ENCODE measurements at places on chromosomes 11 and 22.

- DNase-seq, result peak; percentile 7
Measured at GRCh38 chr11:94602430-94603372, 35.5 kb downstream of the PIWIL4 start.

DNA sequence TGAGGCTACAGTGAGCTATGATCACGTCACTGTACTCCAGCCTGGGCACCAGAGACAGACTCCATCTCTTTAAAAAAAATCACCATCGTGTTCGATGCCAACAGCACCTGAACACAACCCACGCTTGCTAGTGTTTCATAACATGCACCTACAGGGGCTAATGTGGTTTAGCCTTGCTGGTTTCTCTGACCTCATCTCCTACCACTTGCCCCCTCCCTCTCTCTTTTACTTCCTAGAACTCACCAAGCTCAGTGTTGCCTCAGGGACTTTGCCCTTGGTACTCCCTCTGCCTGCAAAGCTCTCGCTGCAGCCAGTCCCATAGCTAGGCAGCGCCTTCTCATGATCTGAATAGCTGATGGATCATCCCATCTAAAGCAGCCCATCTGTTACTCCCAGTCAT, 99.8 kb downstream of the FBXO7 start:
- DNase-seq, result no peak

DNA sequence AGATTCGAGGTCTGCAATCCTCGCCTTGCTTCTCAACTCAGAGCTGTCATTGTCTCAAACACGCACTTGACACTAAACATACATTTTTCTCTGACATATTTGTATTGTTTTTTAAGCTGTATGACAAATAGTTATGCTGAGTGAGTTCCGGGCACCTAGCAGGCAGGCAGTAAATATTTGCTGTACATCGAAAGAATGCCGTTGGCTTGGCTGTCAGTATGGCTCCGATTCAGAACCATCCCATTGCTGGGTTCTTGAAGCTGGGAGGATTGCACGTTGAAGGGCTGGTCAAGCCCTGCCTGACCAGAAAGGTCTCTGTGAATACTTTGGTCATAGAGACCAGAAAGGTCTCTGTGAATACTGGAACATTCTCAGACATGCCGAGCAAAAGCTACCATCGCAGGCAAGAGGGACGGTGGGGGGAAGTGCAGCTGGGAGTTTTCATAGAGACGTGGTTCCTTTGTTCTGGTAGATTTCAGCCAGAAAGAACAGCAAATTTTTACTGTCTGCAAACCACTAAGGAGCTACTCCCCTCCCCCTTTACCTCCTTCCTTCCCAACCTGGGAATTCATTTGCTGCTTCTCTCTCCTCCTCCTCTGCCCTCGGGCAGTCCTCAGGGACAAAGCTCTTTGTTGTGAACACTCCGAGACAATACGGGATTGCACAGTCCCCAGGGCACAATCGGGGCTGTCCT, 202.2 kb upstream of the SORL1-AS1 start:
- no peak for DNase-seq

DNA sequence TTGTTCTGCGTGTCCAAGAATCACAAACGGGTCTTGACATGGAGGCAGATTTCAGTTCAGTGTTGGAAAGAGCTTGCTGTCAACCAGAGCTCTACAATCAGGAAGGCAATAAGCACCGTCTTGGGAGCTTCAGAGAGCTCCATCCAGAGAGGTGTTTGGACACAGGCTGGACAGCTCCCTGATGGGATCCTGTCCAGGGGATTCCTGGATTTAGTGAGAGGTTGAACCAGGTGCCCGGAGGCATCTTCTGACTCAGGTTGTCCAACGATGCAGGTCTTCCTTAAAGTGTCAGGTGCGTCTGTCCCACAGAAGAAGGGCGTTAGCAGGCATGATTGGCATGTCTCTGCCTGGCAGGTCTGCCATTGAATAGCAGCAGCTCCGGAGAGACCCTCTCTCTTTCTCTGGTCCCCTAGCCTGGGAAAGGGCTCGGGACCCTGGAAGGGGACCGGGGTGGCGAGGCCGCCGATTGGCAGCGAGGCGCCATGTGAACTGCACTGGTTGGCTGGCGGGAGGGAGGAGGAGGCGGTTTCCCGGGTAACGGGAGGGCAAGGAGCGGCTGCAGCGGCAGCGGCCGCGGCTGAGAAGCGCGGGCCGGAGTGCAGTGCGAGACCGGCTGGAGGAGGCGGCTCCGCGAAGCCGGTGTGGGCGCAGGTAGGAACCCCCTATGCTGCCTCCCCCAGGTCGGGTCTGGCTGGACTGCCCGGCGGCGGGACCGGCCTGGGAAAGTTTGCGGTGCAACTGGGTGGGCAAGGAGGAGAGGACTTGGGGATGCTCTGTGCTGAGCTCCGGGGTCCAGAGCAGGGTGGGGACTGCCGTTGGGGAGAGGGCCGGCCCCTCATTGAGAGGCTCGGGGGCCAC, 104.1 kb upstream of the E2F8 start:
- peak; percentile 26 for DNase-seq

- no peak for DNase-seq
Measured at GRCh38 chr11:4862447-4863236, 13.6 kb upstream of the OR51S1 start.

- no peak for DNase-seq
Measured at GRCh38 chr22:19904174-19904856, 37.3 kb upstream of the COMT start.

DNA sequence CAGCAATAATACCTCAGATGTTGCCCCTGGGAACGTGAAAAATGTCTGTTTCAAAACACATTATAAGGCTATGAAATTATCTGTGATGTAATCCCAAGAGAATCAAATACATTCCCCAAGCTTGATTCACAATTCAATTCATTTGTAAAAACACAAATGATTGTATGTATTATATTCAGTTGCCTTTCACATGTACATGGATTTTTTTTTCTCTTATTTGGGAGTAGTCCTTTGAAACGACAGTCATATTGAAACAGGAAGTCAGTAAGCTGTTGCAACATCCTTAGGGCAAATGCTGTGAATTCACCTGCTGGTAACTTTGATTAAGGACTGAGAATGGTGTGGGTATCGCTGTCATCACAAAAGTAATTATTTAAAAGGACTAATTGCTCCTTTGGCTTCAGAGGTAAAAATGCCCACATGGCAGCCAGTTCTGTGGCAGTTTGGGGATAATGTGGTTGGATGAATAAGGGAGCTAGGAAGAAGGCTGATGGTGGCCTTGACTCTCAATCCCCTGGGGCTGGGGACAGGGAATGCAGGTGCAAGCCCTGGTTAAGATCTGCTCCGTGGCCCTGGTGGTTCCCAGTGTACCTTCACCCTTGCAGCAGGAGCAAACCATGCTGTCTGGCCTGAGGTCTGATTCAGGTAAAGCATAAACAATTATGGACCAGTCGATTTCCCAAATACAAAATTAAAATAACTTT, 13.2 kb downstream of the EHF start:
- DNase-seq, result no peak

GRCh38 chr11:31797190-31798056, 13.7 kb downstream of the PAX6 start:
- DNase-seq, result no peak

- no peak for DNase-seq
Measured at GRCh38 chr22:46085828-46086576, 64.3 kb upstream of the PPARA start.

GRCh38 chr11:118060081-118060661, 16.7 kb upstream of the TMPRSS4 start:
- no peak for DNase-seq

DNA sequence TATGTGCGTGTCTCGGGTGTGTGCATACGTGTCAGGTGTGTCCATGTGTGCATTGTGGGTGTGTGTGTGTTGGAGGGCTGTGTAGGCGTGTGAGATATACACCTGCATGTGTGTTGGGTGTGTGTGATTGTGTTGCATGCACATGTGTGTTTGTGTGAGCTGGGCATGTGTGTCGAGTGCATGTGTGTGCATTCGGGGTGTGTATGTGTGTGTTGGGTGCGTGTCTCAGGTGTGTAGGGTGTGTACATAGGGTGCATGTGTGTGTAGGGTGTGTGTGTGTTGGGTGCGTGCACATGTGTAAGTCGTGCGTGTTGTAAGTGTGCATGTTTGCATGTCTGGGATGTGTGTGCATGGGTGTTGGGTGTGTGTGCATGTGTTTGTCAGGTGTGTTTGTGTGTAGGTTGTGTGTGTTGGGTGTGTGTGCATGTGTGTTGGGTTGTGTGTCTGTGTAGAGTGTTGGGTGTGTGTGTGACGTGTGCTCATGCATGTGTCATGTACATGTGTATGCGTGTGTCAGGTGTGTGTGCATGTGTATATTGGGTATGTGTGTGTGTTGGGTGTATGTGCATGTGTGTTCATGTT, 4.1 kb downstream of the MUC6 start:
- no peak for DNase-seq

GRCh38 chr11:36156817-36157519, 132.3 kb downstream of the COMMD9 start:
- no peak for DNase-seq

- no peak for DNase-seq
Measured at GRCh38 chr22:32832174-32832573, 30.7 kb downstream of the TIMP3 start.

- DNase-seq, result no peak
Measured at GRCh38 chr11:73969991-73970800, 12.4 kb downstream of the UCP2 start.

- no peak for DNase-seq
Measured at GRCh38 chr22:26485013-26485412, 1.3 kb downstream of the SRRD start.

- no peak for DNase-seq
Measured at GRCh38 chr11:126310992-126311310, 7.1 kb downstream of the DCPS start.

- DNase-seq, result no peak
Measured at GRCh38 chr22:44965171-44965570, 44.6 kb downstream of the PHF21B start.

DNA sequence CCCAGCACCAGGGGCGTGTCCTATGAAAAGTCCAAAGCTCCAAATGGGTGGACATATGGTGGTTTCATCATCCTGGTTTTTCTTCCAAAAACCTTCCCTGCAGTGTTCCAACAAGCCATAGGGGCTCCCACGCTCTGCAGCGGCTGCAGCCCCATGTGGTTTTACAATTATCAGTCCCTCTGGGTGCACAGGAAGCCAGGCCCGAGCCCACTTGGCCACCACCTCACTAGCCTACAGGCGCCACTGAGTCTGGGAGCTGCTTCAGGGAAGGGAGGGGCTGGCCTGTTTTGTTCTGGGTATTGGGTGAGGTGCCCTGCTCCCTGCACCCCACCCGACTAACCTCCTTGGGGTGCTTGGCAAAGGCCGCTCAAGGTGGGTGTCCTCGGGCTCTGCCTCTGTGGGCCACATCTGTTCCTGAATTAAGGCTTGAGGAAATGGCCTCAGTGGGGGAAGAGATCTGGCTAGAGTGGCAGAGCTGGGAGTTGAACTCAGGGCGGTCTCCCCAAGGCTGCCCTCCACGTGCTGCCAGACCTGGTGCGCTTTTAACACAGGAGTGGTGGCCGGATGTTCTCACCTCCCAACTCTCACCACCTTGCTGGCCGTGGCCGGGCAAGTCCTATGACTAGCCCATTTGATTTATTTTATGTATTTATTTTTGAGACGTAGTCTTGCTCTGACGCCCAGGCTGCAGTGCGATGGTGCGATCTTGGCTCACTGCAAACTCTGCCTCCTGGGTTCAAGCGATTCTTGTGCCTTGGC, 5.3 kb upstream of the CDC42BPG start:
- no peak for DNase-seq

- DNase-seq, result no peak
Measured at GRCh38 chr22:41435560-41435959, 11.0 kb downstream of the TOB2 start.

- DNase-seq, result no peak
Measured at GRCh38 chr11:47499614-47500013, 50.7 kb upstream of the RAPSN start.

DNA sequence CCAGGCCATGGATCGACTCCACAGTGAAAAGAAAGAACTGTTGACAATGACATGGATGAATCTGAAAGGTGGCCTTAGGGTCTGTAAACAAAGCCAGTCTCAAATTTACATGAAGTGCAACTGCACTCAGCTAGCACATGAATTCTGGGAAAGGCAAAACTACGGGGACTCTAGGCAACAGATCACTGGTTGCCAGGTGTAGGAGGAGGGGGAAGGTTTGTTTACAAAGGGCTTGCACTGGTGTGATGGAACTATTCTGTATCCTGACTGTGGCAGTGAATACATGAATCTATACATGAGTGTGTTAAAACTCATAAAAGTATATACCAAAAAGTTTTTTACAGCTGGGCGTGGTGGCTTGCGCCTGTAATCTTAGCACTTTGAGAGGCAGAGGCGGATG, 27.3 kb downstream of the ALX4 start:
- DNase-seq, result no peak

- no peak for DNase-seq
Measured at GRCh38 chr11:11444804-11445131, 91.7 kb upstream of the CSNK2A3 start.

DNA sequence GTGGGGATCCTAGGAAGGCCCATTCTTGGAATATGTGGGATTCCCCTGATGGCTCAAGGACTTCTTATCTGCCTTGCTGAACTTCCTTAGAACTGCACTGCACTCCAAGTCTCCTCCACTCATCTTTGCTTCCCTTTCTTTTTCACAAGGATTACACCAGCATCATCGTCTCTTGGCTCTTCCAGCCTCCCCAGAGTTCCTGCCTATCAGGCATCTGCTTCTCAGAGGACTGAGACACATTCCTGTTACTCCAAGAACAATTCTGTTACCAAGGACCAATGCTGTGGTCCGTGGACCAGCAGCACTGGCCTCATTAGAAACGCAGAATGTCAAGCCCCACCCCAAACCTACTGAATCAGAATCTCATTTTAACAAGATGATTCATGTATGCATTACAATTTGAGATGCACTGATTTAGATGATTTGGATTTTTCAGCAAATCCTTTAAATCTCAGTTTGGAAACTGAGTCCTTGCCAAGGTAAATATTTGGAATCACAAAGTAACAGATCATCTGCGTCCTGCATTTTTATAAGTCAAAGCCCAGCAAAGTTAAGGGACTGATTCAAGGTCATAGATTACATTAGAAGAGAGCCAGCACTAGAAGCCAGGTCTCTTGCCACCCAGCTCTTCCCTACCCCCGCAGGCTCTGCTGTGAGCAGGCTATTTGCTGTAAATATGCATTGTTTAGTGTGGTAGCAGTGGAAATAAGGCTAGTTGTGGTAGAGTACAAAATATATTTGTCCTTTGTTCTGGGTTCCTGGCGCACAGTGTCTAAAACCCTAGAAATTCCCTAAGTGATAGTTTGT, 110.9 kb downstream of the SWAP70 start:
- no peak for DNase-seq

GRCh38 chr11:74388678-74389327, 9.4 kb downstream of the PGM2L1 start:
- DNase-seq, result peak; percentile 23
